Smooth muscle cell of the umbilical artery (primary cell): ENCODE measurements at places on chromosomes 2 and 18. TPM values are rescaled to one million over a fixed set of nuclear protein-coding genes. Genes with fewer than 3 reads are reported as not detected.

The SP100 gene
- total RNA-seq, result 86.1 and 146 TPM in 2 replicates

The ZNF397 gene
- 15.8 and 17.2 TPM in 2 replicates for total RNA-seq

The C2orf66 gene
- total RNA-seq, result 0.28 and 0.30 TPM in 2 replicates

The OTOS gene
- total RNA-seq, result not detected in 2 replicates

The ALS2 gene
- total RNA-seq, result 26.1 and 42.0 TPM in 2 replicates

The STAT4 gene
- total RNA-seq, result 1.5 and 2.8 TPM in 2 replicates

The GPBAR1 gene
- not detected in 2 replicates for total RNA-seq

The RAB31 gene
- 64.1 and 76.3 TPM in 2 replicates for total RNA-seq

The RBM44 gene
- total RNA-seq, result 0.18 and 0.30 TPM in 2 replicates

The ZNF396 gene
- 0.65 and 1.8 TPM in 2 replicates for total RNA-seq

The KHK gene
- 0.59 and 1.2 TPM in 2 replicates for total RNA-seq

The DNMT3A gene
- total RNA-seq, result 13.7 and 14.8 TPM in 2 replicates

The ZSWIM2 gene
- not detected in 2 replicates for total RNA-seq

The KIF1A gene
- under 0.01 and 0.14 TPM in 2 replicates for total RNA-seq

The FSIP2 gene
- total RNA-seq, result 0.05 TPM in 1 of 2 replicates, not detected in the other

The CD207 gene
- not detected in 2 replicates for total RNA-seq

The PJVK gene
- 1.8 and 2.1 TPM in 2 replicates for total RNA-seq

The ARL4C gene
- 5.9 and 20.9 TPM in 2 replicates for total RNA-seq

The KRTCAP3 gene
- total RNA-seq, result not detected in 2 replicates
